ENCODE measurements at places on chromosomes 12 and 14.

DNA sequence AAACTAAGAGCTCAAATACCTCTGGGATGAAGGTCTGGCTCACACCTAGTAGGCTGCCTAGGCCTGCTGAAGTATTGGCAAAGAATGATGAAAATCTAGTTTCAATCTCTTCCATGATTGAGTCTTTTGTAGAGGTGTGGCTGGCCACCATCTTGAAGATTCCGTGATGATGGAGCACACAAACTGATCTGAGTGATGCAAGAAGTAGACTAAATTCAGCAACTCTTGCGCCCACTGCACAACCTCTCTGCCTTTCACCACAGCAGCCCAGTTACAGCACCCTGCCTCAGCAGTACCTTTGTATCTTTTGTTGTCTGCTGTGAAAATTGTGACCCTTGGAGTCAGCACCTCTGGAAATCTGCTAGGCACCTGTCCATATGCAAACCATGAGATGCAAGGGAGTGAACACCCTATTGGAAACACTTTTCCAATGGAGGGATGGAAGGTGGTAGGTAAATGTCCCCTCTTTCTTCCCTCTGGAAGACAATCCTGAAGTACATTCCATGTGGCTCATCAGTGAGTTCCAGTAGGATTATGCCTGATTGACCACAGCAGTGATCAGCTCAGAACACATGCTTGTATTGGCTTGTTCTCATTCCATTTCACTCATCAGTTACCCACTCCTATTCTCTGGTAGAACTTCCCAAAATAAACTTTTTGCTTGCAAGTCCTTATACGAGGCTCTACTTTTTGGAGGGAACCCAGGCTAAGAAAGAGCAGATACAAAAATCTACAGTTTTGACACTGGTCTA is 58.6 kb downstream of the BTBD7 start:
- peaks cover 22% of the 10 kb centered on the region for H3K36me3 ChIP-seq
- peaks cover 4% of the 10 kb centered on the region for H3K4me1 ChIP-seq
- DNase-seq: no peak
- no peaks in the 10 kb centered on the region for H3K27me3 ChIP-seq
- H3K27ac ChIP-seq: no peak overlapping the region

DNA sequence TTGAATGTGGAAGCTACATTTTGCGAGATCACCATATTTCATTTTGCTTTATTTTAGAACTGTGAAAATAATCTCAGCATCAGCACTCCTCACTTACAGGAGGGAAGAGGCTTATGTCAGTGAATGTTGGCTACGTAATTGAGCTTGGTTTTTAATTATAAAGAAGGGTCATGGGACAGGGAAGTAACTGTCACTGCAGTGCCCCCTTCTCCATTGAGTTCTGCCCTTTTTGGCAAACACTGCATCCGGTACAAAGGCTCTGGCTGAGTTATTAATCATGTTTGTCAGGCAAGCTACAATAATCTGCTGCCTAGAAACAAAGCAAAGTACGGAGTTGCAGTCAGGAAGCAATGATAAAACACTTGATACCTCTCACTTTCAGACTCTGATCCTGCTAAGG is 546.7 kb downstream of the SNAPC1 start:
- H3K4me1 ChIP-seq: no peaks in the 10 kb centered on the region
- H3K36me3 ChIP-seq: no peaks in the 10 kb centered on the region
- no peaks in the 10 kb centered on the region for H3K27me3 ChIP-seq

DNA sequence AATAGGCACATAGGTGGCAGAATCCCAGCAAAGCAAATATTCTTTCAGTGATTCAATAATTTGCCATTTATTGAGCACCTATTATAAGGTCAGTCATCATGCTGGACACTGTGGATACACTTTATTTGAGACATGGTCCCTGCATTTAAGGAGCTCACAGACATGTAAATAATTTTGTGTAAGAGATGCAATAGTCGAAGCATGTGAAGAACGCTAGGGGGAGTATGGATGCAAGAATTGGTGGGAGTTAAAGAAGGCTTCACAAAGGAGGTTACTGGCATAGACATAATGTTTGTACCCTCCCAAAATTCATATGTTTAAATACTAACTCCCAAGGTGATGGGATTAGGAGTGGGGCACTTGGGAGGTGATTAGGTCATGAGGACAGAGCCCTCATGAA is 260.6 kb upstream of the GARIN6 start:
- DNase-seq: no peak
- H3K4me1 ChIP-seq: no peaks in the 10 kb centered on the region
- no peaks in the 10 kb centered on the region for H3K36me3 ChIP-seq
- H3K27ac ChIP-seq: no peak overlapping the region

DNA sequence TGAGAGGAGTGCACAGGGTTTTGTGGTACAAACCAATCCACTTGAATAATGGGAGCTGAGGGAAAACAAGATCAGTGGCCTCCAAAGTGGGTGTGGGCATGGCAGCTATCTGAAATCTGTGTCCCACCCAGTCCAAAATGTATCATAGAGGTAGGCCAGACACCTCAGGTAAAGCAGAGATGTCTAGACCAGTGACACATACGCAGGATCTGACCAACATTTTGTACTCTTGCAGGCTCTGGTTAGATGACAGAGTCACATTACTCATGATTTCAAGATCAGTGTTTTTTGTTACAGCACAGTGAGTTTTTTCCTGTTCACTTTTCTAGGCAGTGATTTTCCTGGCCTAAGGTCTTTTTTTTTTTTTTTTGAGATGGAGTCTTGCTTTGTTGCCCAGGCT is 211.8 kb downstream of the PCNX1 start:
- H3K36me3 ChIP-seq: peaks cover 7% of the 10 kb centered on the region
- H3K27me3 ChIP-seq: no peaks in the 10 kb centered on the region
- peak; percentile 47 for DNase-seq
- H3K4me1 ChIP-seq: peaks cover 8% of the 10 kb centered on the region

DNA sequence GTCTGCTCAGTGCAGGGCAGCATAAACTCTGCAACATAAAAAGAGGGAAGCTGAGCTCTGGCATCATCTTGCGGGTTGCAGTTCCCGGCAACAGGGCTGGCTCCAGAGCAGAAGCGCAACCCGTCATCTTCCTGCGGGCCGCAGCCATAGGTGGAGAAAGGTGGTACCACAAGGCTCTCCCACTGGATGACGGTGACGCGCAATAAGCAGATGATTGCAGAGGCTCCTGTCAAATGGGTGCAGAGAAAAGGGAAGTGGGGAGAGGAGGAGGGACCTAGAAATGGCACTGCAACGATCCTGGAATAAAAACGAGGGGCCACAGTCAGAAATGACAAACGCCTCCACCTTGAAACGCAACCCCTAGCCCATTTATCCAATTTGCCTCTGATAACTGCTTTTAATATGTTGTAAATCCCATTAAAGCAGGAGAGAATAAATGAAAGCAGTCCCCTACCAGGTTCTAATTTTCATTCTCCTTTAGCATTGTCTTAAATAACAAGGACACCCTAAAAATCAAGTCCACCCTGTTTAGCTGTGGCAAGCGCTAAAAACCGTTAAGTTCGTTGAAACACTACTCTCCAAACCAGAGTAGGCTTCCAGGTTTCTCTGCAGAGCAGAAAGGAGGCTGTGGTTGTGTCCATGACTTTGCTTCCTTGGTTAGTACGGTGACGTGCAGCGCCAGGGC is 30.9 kb upstream of the TUBA1C start:
- no peak for DNase-seq
- H3K27me3 ChIP-seq: no peaks in the 10 kb centered on the region
- no peak overlapping the region for H3K27ac ChIP-seq
- no peaks in the 10 kb centered on the region for H3K36me3 ChIP-seq

DNA sequence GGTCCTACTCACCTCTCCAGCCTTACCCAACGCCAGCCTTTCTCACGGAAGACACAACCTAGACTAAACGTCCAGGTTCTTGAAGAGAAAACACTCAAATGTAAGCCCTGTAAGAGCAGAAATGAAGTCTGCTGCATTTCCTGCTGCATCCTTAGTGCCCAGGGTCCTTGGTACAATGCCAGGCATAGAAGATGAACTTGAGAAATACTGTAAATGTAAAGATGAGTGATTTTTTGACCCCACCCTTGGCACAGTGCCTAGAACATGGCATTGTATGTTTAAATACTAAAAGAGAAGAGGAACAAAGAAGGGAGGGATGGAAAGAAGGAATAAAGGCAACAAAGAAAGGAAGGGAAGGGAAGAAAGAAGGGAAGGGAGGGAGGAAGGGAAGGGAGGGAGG is 514.6 kb downstream of the MED13L start:
- no peaks in the 10 kb centered on the region for H3K4me1 ChIP-seq
- no peaks in the 10 kb centered on the region for H3K36me3 ChIP-seq
- H3K4me3 ChIP-seq: no peak overlapping the region
- no peak overlapping the region for H3K27ac ChIP-seq
- H3K27me3 ChIP-seq: no peaks in the 10 kb centered on the region

DNA sequence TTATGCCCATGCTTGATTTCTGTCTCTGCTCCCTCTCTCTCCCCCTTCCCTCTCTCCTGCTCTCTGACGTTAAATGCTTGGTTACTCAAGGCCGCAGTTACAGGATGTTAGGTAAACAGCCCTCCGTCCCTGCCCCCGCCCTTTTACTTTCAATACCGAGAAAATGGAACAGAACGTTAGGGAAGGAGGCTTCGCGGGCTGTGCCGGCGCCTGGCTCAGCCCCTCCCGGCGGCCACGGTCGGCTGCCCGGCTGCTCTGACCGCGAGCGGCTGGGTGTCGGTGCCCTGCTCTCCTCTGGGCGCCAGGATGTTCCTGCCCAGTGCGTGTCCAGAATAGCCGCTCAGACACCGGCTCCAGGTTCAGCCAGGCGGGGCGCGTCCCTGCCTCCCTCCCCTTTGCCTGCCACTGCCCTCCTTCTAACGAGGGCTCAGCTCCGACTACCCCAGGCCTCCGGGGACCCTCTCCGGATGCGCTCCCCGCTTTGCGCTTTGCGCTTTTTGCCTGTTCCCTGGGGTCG is 166.1 kb downstream of the ADCK1 start:
- no peaks in the 10 kb centered on the region for H3K36me3 ChIP-seq
- peaks cover 6% of the 10 kb centered on the region for H3K4me1 ChIP-seq
- H3K27me3 ChIP-seq: peaks cover 6% of the 10 kb centered on the region

GRCh38 chr12:48816143-48816854 is 2.0 kb upstream of the CACNB3 start:
- H3K27me3 ChIP-seq: no peaks in the 10 kb centered on the region
- peak overlapping the region; percentile 90 for H3K4me3 ChIP-seq
- H3K36me3 ChIP-seq: peaks cover 5% of the 10 kb centered on the region

DNA sequence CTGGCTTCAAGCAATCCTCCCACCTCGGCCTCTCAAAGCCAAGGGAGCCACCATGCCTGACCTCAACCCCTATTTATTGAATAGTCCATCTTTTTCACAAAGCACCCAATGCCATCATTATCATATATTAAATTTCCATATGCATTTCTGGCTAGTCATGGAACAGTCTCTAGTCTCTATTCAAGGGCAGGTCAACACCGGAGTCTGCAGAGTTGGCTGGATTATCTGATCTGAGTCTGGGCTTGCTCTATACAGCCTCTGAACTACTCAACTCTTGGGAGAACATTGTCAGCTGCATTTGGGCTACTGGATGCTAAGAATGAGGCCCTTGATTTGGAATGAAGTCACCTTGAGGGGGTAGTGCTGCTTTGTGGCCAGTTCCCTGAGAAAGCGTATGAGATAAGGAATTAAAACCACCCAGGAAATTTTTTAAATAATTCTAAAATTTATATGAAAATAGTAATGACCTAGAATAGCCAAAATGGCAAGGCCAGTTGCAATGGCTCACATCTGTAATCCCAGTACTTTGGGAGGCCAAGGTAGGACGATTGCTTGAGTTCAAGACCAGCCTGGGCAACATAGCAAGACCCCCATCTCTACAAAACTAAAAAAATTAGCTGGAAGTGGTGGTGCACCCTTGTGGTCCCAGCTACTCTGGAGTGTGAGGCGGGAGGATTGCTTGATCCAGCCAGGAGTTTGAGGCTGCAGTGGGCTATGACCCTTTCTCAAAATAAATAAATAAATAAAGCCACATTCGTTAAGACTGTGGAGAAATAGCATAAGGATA is 6.9 kb upstream of the NAA25 start:
- DNase-seq: no peak
- no peak overlapping the region for H3K27ac ChIP-seq
- no peak overlapping the region for H3K4me3 ChIP-seq
- H3K36me3 ChIP-seq: no peaks in the 10 kb centered on the region

DNA sequence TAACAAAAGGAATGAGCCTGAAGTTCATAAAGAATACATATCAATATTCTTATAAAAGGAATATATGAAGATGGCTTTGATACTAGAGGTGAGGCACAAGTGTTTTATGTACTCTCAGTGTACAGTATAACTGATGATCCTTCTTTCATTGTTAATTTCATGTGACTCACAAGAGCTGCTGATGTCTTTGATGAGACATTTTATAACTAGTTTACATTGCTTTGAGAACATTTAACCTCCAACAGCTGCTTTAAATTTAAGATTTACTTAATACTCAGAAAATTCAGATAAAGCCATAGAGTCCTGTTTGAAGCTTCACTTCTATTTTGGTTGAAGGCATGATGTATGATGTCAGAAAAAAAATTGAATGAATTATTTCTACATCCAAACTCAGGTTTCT is 59.8 kb downstream of the WASHC4 start:
- no peak for DNase-seq
- H3K4me3 ChIP-seq: no peak overlapping the region
- no peak overlapping the region for H3K27ac ChIP-seq
- no peaks in the 10 kb centered on the region for H3K27me3 ChIP-seq

DNA sequence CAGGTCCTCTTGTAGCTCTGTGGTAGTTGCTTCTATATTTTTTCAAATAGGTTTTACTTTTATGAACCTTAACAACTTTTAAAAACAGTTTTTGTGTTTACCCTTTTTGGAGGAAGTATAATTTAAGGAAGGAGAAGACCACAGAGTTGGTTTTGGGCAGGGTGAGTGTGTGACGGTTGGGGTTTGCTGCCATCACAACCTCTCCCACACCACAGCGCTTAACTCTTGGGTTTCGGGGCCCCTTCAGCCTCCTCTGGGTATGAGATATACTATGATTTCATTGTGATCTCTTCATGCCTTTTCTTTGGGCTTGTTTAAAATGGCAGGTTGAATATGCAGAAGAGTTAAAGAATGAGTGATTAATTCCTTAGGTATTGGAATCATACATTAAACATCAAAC is 228.7 kb upstream of the CRY1 start:
- no peaks in the 10 kb centered on the region for H3K36me3 ChIP-seq
- no peak overlapping the region for H3K27ac ChIP-seq
- peaks cover 27% of the 10 kb centered on the region for H3K4me1 ChIP-seq
- no peak for DNase-seq

- no peak overlapping the region for H3K27ac ChIP-seq
- peaks cover 7% of the 10 kb centered on the region for H3K27me3 ChIP-seq
- H3K4me3 ChIP-seq: no peak overlapping the region
- H3K36me3 ChIP-seq: peaks cover 5% of the 10 kb centered on the region
Observed at GRCh38 chr12:124582108-124582424, 14.7 kb upstream of the NCOR2 start.

DNA sequence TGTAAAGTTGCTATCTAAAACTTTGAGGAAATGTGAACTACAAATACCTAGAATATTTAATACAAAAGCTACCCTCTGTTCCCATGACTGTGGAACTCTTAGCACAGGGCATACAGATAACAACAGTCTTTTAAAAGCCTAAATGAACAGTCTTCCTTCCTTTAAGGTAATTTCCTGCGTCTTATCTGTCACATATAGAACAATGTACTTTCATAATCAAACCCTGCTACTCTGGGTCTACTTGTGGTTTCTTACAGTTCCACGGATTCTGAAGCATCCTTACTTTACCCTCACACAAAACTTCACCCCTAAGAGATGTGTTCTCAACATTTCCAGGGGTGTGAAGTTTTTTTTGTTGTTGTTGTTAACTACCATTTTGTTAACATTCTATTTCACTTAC is 5.1 kb downstream of the PKP2 start:
- H3K36me3 ChIP-seq: no peaks in the 10 kb centered on the region
- H3K27ac ChIP-seq: peak overlapping the region; percentile 54

Measured in mesenchymal stem cell (in vitro differentiated cells and primary cell).